ENCODE measurements at places on chromosomes 16 and 17.

- DNase-seq, result no peak
Measured at GRCh38 chr16:49961089-49961488, 63.9 kb upstream of the CNEP1R1 start.

DNA sequence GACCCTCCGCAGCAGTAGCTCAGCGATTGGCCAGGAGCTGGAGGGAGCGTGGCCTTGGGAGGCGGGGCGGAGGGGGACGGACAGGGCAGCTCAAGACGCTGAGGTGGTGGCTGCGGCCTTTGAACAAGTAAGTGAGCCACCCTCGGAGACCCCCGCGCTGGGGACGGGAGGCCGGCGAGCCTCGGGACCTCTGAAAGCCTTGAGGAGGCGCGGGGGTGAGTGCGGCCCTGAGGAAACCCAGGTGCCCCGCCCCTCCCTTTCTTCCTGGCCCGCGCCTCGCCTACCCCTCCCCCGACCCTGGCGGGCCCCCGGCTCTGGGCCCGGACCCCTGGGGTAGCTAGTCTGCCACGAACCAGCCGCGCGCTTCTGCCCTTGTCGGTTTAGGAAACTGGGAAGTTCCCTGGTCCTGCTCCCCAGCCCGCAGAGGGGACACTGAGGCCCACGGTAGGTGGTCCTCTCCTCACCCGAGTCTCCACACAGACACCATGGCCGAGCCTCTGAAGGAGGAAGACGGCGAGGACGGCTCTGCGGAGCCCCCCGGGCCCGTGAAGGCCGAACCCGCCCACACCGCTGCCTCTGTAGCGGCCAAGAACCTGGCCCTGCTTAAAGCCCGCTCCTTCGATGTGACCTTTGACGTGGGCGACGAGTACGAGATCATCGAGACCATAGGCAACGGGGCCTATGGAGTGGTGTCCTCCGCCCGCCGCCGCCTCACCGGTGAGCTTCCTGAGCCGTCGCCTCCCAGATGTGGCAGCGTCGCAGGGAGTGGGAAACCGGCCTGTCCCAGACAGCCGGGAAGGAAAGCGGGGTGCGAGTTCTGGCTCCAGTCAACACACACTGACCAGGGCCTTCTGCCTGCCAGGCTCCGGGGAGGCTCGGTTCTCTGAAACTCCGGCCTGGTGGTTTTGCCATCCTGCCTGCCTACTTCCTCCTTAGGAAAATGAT is at the start of gene MAPK7:
Gene MAPK7, plus strand, starts transcription at position 83 of the 945 bp plus-strand sequence. Its CDS starts 403 bp downstream, at position 486.
- no peak for DNase-seq

- DNase-seq, result no peak
Measured at GRCh38 chr16:23499801-23500200, 10.5 kb downstream of the GGA2 start.

DNA sequence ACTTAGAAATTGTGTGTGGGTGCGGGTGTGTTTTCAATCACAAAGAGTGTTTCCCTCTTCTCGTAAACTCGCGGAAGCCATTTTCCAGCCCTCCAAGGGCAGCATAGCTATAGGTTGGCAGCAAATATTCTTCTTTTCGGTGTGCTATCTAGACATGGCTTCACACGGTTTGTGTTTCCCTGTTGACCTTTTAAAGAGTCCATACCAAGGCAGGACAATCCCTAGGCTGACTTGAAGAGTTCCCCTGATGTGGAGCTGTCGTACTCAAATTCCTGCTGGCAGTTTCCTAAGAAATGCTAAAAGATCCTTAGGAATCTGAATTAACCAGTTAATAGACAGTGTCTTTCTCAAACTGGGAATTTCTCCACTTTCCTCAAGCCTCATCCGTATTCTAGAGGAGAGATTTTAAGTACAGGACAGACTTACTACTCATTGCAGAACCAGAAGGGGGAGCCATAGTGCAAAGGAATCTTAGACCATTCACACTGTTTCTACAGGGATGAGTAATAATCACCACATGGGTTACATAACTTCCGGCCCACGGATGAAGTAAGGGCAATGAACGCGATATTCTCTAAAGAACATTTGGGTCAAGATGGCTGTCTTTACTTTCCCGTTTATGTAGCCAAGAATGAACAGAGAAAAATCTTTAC is 288.6 kb upstream of the ELAC2 start:
- no peak for DNase-seq

DNA sequence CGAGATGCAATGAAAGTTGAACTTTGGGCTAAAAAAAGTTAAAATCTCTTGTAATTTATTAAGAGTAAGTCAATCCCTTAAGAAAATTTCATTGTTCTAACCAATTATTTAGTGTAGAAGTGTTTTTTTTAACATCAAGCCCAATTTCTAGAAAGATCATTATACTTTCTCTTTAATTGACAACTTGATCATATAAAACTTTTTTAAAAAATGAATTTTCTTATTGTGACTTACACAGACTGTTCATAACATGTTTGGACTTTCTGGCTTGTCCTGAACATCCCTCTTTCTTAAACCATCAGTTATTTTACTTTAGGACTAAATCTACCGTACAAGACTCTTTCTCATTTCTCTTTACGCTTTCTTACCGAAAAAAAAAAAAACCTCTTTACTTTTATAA is 24.8 kb upstream of the MYO1D start:
- no peak for DNase-seq

GRCh38 chr16:50712956-50713355 is 19.6 kb downstream of the NOD2 start:
- no peak for DNase-seq

DNA sequence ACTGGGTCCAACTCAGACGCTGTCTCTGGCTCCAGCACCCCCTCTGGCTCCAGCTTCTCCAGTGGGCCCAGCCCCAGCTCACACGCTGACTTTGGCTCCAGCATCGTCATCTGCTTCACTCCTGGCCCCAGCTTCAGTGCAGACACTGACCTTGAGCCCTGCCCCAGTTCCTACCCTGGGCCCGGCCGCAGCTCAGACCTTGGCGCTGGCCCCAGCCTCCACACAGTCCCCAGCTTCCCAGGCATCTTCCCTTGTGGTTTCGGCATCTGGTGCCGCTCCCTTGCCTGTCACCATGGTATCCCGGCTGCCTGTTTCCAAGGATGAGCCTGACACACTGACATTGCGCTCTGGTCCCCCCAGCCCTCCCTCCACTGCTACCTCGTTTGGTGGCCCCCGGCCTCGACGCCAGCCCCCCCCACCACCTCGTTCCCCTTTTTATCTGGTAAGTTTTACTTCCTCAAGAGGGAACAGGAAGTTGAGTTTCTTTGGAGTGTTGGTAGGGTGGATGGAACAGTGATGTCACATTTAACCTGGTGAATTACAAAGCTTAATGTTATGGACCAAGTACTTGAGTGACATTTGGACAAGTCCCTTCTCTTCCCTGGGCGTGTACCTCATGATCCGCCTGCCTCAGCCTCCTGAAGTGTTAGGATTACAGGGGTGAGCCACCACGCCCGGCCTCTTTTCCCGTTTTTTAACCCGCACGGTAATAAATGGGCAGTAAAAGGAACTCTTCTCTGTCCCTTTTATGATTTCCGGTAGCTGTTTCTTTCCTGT is 23.4 kb upstream of the PHKG2 start:
- DNase-seq, result no peak

DNA sequence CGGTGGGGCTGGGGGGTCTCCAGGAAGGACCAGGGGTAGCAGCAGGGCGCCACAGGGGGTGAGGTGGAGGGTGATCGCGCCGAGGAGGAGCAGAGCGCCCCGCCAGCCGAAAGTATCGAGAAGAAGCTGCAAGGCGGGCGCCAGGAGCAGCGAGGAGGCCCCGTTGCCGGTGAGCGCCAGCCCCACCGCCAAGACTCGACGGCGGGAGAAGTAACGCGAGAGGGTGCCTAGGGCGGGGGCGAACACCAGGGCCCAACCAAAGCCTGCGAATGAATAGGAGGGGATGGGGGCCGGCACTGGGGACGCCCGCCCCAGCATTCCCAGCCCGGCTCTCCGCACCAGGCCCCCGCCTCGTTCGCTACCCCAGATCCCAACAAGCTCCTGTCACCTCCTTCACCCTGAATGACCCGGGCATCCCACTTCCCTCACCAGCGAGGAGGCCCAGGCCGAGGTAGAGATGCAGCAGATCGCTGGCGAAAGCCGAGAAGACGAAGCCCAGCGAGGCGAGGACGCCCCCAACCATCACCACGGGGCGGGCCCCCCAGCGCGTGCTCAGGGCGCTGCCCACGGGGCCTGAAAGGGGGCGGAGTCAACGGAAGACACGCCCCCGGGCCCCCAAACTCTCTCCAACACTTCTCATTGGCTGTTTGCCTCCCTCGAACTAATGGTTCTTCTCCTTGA is 1.3 kb downstream of the SLC16A11 start:
- peak; percentile 18 for DNase-seq

- DNase-seq, result no peak
Measured at GRCh38 chr16:14300705-14301168, 229.6 kb downstream of the MRTFB start.

GRCh38 chr17:17382971-17383370 is 79.8 kb downstream of the NT5M start:
- DNase-seq, result no peak

DNA sequence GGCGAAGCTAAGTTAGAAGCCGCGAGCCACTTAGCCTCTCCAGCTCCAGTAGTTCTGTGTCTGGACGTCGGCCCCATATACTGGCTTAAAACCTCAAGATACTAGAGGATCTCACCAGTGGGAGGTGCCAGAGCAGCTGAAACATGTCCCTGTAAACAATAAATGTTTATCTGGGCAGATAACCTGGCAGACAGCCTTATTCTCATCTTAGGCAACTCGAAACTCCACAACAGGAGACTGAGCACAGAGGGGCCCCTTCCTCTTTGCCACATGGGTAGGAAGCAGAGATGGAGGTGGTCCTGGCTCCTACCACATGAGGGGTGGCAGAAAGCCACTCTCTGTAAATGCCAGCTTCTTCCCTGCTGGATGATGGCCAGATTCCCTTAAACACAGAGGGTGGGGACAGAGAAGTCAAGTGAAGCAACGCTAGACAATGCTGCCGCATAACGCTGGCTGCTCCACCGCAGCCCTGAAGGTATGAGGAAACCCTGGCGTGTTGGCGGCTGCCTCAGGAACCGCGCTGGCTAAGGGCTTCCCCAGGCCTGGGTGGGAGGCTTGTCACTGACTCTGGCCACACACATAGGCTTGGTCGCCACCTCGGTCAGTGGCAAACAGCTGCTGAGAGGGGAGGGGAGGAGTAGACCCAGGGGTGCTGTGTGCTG is 67.9 kb downstream of the HIC1 start:
- DNase-seq, result no peak

DNA sequence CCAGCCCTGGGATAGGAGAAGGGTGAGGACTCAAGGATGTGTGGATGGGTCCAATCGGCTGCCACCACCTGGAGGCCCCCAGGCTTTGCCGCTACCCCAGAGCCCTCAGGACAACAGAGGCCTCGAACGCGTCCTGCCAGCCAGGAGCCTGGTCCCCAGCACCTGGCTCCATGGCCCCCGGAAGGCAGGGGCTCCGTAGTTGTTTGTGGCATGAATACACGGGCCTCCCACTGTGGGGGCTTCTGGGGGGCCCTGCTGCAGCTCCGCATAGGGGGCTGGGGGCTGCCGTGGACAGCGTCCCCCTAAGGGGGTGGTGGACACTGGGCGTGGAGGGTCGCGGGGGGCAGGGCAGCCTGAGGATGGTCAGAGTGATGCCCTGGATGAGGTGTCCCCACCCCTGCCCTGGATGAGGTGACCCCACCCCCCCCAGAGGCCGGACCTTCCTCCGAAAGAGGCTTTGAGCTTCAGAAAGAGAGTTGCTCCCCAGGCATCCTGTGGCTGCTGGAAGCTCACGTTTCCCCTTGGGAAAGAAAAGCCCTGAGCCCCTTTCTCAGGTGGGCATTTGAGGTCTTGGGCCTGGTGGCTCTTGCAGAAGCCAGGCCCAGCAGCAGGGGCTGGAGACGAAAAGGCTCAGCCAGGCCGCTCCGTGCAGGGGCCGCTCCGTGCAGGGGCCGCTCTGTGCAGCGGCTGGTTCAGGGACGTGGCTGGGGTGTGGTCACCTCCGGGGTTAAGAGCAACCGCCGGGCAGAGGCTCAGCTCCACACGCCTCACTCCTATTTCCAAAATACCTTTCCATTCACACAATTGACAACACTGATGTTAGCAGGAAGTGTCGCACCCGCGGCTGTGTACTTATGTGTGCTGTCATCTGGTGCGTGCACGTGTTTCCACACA is 40.3 kb upstream of the GNG13 start:
- no peak for DNase-seq

All from CD4-positive, alpha-beta T cell treated with Interleukin-4 for 4 hours (primary cell).